ENCODE measurements at places on chromosomes 11 and 22. TPM values are rescaled to one million over a fixed set of nuclear protein-coding genes. Genes with fewer than 3 reads are reported as not detected.

The NCF4 gene
- not detected for total RNA-seq

The ABCG4 gene
- total RNA-seq: 0.24 TPM

The TMEM86A gene
- 0.87 TPM for total RNA-seq

The OR52N5 gene
- total RNA-seq: not detected

The KRTAP5-9 gene
- total RNA-seq: not detected

The PGA5 gene
- not detected for total RNA-seq

The TBX1 gene
- not detected for total RNA-seq

The OR5P2 gene
- total RNA-seq: not detected

The MYEOV gene
- total RNA-seq: not detected

The HEPHL1 gene
- not detected for total RNA-seq

The SCGB1A1 gene
- total RNA-seq: not detected

The PLAAT4 gene
- not detected for total RNA-seq

The NRIP3 gene
- 42.7 TPM for total RNA-seq

DNA sequence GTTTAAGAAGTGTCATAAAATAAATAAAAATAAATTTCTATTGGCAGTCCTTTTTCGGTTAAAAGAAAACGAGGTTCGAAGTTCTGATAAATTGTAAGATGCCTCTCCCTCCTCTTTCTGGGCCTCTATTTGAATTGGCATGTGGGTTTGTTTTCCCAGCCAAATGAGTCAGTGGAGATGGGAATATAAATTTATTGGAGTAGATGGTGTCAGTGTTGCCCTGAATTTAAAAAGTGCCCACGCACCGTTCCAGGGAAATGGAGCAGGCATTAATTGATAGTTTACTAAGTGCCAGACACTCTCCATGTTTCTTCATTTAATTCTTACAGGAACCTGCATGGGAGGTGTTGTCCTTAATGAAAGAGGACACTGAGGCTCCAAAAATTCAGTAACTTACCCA is 119.2 kb downstream of the FEZ1 start:
- no peak for DNase-seq

DNA sequence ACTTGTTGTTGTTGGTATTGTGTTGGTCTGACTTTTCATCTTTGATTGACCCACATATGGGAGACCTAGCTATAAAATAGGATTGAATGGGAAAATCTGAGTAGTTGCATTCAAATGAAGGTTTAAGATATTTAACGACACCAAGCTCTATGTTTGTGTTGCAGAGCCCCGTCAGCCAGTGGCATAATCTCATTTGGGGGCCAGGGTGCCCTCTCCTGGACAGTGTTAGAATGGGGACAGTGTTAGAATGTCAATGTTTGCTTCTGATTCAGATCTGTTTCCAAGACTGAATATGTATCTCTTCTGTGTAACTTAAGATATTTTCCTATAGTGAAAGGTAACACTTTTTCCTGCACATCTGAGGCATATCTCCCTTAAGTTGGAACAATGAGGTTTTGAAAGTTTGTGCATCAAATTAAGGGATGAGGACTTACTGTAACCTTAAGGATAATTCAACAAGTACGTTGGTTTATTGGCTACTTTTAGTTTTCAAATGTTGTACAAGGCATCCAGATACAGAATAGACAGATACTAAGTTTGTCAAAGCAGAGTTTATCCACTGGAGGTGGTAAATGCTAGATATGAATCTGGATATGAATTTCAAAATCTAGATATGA is 5.3 kb upstream of the OR52M1 start:
- peak; percentile 63 for DNase-seq

- no peak for DNase-seq
These were observed 82.1 kb downstream of the KCNQ1 start for GRCh38 chr11:2526808-2527381.

GRCh38 chr11:69721745-69722144 is 17.9 kb upstream of the FGF19 start:
- peak; percentile 49 for DNase-seq

DNA sequence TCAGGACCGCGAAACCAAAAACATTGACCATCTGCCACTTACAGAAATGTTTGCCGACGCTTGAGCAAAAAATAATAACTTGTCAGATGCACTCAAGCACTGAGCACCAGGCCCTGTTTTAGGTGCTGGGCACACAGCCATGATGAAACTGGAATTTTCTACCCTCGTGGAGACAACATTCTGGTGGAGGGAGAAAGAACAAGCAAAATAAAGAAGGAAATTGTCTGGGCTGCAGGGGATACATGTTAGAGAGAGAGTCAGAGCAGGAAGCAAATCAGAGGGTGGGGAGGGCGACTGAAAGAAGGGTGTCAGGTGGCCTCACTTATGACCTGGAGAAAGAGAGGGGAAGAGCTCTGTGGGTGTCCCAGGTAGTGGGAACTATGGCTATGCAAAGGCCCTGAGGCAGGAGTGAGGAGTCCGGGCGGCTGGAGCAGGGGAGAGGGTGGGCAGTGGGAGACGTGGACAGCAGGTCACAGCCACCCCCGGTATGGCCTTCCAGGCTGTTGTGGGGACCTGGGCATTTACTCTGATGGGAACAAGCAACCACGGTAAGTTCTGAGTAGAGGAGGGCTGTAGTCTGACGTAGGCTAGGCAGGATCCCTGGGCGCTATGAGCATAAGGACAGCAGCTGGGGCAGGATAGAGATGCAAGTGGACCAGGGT is 78.8 kb downstream of the MYEOV start:
- no peak for DNase-seq

- DNase-seq: no peak
These were observed 33.8 kb downstream of the MMP13 start for GRCh38 chr11:102921587-102922220.

- DNase-seq: peak; percentile 92
These were observed 327.6 kb upstream of the PLET1 start for GRCh38 chr11:112588252-112588694.

- no peak for DNase-seq
These were observed 987 bp downstream of the C1QTNF6 start for GRCh38 chr22:37186997-37187522.

DNA sequence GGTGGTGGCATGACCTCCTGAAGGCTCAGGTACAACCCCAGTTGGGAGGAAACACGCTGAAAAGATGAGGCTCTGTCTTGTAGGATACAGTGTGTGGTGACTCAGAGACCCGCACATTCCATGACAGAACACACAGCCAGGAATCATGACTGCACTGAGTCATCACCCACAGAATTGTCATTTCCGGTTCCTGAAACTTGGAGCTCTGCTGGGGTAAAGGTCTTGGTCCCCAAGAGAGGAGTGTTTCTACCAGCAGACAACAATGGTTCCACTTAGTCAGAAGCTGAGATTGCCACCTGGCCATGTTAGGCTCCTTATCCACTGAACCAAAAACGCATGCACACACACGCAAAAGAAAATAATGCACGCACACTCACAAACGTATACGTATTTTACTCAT is 31.5 kb upstream of the CYB5R3 start:
- DNase-seq: no peak

DNA sequence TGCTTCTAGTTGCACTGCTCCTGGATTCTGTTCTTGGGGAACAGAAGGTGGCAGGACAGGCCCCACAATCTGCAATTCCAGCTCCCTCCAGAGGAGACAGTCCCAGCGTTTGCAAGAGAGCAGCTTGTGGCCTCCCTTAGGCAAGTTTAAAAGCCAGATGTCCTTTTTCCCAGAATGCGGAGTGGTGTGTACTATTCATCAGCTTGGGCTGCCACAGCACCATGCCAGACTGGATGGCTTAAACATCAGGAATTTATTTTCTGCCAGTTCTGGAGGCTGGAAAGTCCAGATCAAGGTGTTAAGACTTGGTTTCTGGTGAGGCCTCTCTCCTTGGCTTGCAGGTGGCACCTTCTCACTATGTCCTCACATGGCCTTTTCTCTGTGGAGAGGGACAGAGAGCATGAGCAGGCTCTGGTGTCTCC is 11.7 kb downstream of the MIAT start:
- DNase-seq: peak; percentile 47

DNA sequence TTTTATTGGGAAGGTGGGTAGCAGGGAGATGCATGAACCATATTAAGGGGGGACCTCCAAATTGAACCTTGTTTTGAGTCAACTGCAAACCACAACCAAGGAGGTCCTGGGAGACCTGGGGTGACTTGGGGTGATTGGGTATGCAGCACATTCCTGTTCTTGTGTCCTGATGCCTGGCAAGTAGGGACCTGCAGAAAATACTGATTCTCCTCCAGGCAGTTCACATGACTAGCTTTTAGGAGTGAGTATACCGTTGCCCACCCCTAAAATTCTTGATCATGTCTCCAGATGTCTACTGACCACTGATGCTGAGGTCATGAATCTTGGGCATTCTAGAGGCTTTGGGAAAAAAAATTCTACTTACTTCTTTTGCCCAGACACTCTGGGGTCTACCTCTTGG is 6.3 kb downstream of the EHF start:
- DNase-seq: no peak

DNA sequence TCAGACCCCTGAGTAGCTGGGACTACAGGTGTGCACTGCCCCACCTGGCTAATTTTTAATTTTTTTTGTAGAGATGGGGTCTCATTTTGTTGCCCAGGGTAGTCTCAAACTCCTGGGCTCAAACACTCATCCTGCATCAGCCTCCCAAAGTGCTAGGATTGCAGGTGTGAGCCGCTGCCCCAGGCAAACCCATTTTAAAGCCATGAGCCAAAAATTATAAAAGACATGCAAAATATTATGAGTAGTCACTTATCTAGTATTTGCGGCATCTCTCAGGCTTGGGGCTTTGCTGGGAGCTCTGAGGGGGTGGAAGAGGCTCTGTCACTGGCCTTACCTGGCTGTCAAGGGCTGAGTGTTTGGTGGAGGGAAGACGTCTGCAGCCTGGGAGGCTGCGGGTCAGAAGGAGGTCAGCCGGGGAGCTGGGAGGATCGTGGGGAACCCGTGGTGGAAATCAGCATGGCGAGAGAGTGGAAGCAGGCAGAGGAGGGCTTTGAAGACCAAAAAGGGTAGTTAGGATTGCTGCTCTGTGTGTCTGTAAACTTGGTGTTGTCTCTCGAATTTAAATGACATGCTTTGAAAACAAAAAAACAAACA is 69.1 kb upstream of the PARVG start:
- DNase-seq: no peak

- DNase-seq: no peak
These were observed 8.2 kb downstream of the PDGFB start for GRCh38 chr22:39236321-39237317.

GRCh38 chr11:2213890-2214526 is 42.4 kb upstream of the TH start:
- no peak for DNase-seq

- DNase-seq: peak; percentile 38
These were observed 1190.9 kb downstream of the LRRC4C start for GRCh38 chr11:40268551-40268950.

GRCh38 chr11:33303541-33303940 is 46.4 kb downstream of the HIPK3 start:
- no peak for DNase-seq

- DNase-seq: peak; percentile 79
These were observed 753 bp downstream of the STX3 start for GRCh38 chr11:59755701-59756557.

- DNase-seq: no peak
These were observed 226.8 kb downstream of the AASDHPPT start for GRCh38 chr11:106304274-106304673.

DNA sequence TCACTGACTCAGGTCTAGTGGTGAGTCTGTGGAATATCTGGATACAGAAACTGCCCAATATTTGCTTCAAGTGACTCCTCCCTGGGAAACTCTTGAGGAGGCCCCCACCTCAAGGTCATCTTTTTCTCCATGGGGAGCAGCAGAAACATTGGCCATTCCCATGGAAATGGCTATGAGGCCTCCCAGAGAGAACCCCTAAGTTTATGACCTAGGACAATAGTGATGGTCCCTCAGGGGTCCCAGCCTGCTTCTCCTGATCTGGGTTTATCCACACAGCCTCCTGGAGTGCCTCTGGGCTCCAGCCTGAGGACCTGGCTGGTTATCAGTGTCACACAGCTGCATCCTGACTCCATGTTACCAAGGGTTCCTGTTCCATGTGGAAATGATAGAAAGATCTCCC is 131.2 kb downstream of the ZNF280B start:
- DNase-seq: no peak

DNA sequence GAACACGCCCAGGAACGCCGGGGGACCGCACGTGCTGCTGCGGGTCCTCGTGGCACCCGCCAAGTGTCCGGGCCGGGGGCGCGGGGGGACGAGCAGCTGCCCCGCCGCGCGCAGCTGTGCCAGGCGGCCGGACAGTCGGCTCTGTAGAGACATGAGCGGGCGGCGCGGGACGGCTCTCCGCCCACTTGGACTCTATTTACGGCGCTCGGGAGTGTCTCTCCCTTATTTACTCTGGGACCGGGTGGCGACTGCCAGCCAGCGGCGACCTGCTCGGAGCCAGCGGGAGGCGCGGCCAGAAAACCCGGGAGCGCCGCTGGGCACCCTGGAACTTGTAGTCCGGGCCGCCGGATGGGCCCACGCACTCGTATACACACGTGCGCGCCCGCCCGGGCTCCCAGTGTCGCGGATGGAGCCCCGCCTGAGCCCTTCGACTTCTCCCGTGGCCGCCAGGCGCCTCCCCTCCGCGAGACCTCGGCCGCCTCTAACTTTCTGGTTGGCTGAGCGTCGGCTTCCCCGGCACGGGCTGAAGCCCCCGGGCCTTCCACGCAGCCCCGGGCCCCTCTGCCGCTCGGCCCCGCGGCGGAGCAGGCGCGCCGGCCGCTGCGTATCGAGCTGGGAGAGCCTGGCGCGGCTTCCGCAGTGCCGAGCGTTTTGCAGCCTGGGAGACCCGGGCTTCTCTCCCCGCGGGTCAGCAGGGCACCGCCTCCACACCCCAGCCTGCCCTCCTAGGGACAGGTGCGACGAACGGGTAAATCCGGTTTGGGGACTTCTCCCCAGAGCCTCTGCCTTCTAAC is at the start of gene MACROD1:
TSS of gene MACROD1 (minus strand) at position 272 of the 794 bp plus-strand sequence. CDS start at position 153, 119 bp downstream.
- peak; percentile 80 for DNase-seq

GRCh38 chr11:93622043-93622442 is 39.4 kb upstream of the CEP295 start:
- no peak for DNase-seq
